Heart right ventricle (tissue), 16 donors: ENCODE measurements at places on chromosomes 7 and 10. TPM values are rescaled to one million over a fixed set of nuclear protein-coding genes. Genes with fewer than 3 reads are reported as not detected.

The ZNF518A gene
- 14.6 TPM for total RNA-seq

DNA sequence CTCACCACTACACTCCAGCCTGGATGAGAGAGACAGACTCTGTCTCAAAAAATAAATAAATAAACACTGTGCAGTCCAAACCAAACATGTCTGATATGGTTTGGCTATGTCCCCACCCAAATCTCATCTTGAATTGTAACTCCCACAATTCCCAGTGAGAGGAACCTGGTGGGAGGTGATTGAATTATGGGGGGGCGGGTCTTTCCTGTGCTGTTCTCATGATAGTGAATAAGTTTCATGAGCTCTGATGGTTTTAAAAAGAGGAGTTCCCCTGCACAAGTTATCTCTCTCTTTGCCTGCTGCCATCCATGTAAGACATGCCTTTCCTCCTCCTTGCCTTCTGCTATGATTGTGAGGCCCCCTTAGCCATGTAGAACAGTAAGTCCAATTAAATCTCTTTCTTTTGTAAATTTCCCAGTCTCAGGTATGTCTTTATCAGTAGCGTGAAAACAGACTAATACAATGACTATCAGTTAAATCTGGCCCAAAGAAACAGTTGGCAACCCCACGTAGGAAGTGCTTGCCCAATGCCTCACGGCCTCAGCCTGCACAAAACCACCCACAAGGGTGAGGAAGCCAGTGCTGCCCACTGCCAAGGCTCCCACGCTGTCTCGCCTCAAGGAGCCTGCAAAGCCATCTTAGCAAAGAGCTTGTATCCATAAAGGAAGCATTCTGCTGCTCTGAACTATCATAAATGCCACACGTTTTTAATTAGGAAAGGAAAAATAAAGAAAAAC, 64.7 kb downstream of the PIK3AP1 start:
- H3K27ac ChIP-seq: no peak overlapping the region
- no peaks in the 10 kb centered on the region for H3K27me3 ChIP-seq
- H3K4me1 ChIP-seq: peaks cover 11% of the 10 kb centered on the region

GRCh38 chr7:33841705-33842129, 63.6 kb upstream of the BMPER start:
- H3K36me3 ChIP-seq: no peaks in the 10 kb centered on the region
- no peak for DNase-seq
- H3K4me3 ChIP-seq: no peak overlapping the region
- no peaks in the 10 kb centered on the region for H3K27me3 ChIP-seq
- no peak overlapping the region for H3K27ac ChIP-seq

DNA sequence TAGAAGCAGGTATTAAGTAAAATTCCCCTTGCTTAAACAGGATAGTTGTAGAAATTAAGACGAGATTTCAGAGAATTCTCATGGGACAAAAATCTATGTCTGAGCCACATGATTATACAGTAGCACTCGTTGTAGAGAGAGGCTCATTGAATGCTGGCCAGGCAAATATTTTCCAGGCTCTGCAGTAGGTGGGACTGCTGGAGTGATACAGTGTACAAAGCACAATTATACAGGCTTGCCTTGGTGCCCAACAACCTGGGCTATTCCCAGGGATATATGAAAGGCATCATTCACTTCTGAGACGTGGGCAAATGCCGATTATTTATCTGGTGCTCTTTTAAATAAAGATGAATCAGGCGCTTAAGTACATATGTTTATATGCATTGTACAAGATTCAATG, 380.6 kb downstream of the PHTF2 start:
- no peak for DNase-seq
- no peak overlapping the region for H3K27ac ChIP-seq
- no peaks in the 10 kb centered on the region for H3K4me1 ChIP-seq
- H3K36me3 ChIP-seq: no peaks in the 10 kb centered on the region
- no peaks in the 10 kb centered on the region for H3K27me3 ChIP-seq

DNA sequence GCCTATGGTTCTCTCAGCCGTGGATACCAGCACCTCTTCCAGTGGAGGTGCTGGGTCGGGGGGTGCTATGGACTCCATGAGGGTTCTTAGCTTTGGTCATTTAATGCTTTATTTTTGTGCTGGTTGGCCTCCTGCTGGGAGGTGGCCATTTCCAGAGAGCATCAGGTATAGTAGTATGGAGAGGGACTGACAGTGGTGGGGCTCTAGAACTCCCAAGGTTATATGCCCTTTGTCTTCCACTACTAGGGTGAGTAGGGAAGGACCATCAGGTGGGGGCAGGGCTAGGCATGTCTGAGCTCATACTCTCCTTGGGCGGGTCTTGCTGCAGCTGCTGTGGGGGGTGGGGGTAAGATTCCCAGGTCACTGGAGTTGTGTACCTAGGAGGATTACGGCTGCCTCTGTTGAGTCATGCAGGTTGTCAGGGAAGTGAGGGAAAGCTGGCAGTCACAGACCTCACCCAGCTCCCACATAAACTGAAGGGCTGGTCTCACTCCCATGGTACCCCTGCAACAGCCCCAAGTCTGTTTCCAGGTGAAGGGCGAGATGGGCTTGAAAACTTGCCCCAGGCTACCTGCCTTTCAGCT, 763.2 kb upstream of the LRRTM3 start:
- DNase-seq: no peak
- no peak overlapping the region for H3K27ac ChIP-seq
- H3K36me3 ChIP-seq: no peaks in the 10 kb centered on the region
- H3K27me3 ChIP-seq: no peaks in the 10 kb centered on the region
- no peak overlapping the region for H3K4me3 ChIP-seq

DNA sequence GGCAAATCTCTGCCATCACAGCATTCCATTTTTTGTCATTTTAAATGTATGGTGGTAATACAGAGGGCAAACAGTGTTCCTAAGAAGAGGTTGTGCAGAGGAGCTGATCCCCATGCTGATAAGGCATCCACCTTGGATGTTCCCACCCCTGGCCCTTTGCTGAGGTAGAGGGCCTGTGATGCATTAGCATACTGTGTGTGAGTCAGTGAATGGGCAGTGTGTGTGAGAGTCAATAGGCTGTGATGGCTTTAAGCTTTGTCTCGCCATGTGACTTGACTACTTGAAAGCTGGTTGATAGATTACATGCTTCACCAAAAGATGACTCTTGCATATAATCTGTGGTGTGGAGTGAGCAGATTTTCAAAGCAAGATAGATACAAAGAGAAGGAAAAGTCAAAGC, 81.3 kb downstream of the INSYN2A start:
- H3K27me3 ChIP-seq: no peaks in the 10 kb centered on the region
- H3K4me3 ChIP-seq: no peak overlapping the region
- H3K36me3 ChIP-seq: peaks cover 46% of the 10 kb centered on the region

GRCh38 chr10:112957640-112958092, 7.6 kb downstream of the TCF7L2 start:
- no peaks in the 10 kb centered on the region for H3K36me3 ChIP-seq
- no peak for DNase-seq
- no peaks in the 10 kb centered on the region for H3K27me3 ChIP-seq
- H3K27ac ChIP-seq: no peak overlapping the region

GRCh38 chr7:129523924-129524323, 21.6 kb downstream of the SMKR1 start:
- H3K4me3 ChIP-seq: no peak overlapping the region
- no peaks in the 10 kb centered on the region for H3K36me3 ChIP-seq
- DNase-seq: no peak
- no peaks in the 10 kb centered on the region for H3K27me3 ChIP-seq

DNA sequence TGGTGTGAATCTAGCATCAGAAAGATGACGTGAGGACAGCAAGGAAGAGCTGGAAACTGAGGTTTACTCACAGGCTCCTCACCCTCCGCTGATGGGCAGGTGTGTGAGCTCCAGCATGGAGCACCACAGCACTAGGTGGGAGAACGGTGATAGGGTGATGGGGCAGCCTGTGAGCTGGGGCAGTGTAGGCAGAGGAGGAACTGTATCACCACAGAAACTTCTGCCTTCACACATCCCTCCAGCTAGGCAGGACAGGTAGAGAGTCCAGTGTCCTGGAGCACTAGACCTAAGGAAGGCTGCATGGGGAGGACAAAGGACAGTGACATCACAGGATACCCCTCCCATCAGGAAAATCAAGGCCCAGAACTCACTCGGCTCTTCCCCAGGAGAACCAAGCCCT, 241.8 kb upstream of the PRSS58 start:
- no peak overlapping the region for H3K27ac ChIP-seq
- H3K4me1 ChIP-seq: no peaks in the 10 kb centered on the region
- H3K4me3 ChIP-seq: no peak overlapping the region
- no peak for DNase-seq
- H3K36me3 ChIP-seq: no peaks in the 10 kb centered on the region
- H3K27me3 ChIP-seq: peaks cover 15% of the 10 kb centered on the region

- no peak for DNase-seq
- no peaks in the 10 kb centered on the region for H3K4me1 ChIP-seq
- no peaks in the 10 kb centered on the region for H3K27me3 ChIP-seq
- H3K36me3 ChIP-seq: no peaks in the 10 kb centered on the region
Measured at GRCh38 chr7:147833970-147834369, 756.6 kb upstream of the C7orf33 start.

GRCh38 chr10:75492173-75492925, 60.9 kb downstream of the LRMDA start:
- no peak for DNase-seq
- H3K36me3 ChIP-seq: no peaks in the 10 kb centered on the region
- H3K4me3 ChIP-seq: no peak overlapping the region
- no peak overlapping the region for H3K27ac ChIP-seq
- peaks cover 21% of the 10 kb centered on the region for H3K4me1 ChIP-seq

DNA sequence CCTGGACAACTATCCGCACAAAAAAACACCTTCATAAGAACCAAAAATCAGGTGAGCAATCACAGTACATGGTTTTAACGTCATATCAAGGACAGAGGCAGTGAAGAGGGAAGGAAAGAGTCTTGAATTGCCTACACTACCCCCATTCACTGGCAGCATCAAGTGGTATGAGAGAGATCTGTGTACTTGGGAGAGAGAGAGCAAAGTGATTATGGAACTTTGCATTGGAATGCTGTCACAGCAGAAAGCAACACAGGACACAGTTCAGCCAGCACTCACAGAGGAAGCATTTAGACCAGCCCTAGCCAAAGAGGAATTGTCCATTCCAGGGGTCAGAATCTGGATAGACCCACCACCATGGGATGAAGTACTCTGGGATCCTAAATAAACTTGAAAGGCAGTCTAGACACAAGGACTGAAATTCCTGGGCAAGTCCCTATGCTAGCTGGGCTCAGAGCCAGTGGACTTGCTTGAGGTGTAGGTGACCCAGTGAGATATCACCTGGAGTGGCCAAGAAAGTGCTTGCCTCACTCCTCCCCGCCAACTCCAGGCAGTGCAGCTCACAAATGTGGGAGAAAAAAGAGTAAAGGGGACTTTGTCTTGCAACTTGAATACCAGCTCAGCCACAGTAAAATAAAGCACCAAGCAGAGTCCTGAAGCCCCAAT, 30.5 kb upstream of the SFTPD start:
- DNase-seq: no peak
- no peaks in the 10 kb centered on the region for H3K27me3 ChIP-seq
- H3K27ac ChIP-seq: peak overlapping the region; percentile 26
- no peaks in the 10 kb centered on the region for H3K36me3 ChIP-seq
- H3K4me1 ChIP-seq: peaks cover 21% of the 10 kb centered on the region

GRCh38 chr10:27157150-27157549, 2.0 kb downstream of the MASTL start:
- no peak overlapping the region for H3K4me3 ChIP-seq
- no peaks in the 10 kb centered on the region for H3K27me3 ChIP-seq
- H3K4me1 ChIP-seq: peaks cover 32% of the 10 kb centered on the region

- no peaks in the 10 kb centered on the region for H3K36me3 ChIP-seq
- peaks cover 5% of the 10 kb centered on the region for H3K4me1 ChIP-seq
- H3K4me3 ChIP-seq: no peak overlapping the region
- no peaks in the 10 kb centered on the region for H3K27me3 ChIP-seq
Measured at GRCh38 chr10:77872151-77872946, 54.2 kb downstream of the DLG5 start.

DNA sequence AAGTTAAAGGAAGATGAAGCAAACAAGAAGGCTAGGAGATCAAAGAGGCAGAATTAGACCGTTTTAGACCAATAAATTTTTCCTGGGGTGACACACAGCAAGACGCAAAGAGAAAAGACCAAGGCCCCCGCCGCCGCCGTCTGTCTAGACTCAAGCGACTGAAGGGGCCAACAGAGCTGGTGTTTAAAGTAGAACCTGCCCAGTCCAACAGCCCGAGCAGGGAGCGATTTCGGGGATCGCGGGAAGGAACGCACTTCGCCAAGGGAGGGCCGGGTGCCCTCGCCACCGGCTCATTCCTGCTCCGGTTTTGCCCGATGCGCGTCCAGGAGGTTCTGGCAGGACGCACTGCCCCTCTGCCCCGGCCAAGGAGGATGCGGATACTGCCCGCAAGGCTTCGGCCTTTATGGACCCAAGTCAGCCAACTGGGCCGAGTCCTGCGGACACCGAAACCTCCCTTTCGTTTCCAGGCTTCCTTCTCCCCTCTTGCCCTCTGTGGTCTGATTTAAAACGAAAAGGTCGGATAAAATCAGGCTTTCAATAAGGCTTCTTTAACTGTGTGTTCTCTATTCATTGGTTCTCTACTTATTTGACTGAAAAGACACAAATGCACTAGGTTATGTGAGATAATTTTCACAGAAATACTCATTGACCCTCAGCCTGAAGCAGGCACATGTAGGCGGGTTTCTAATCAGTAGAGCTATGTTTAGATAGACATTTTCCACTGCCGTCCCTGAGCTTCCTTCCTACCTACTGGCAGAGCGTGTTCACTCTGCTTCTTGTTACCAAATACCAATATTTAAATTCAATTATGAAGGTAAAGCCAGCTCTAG, 2.2 kb upstream of the HOXA7 start:
- H3K27me3 ChIP-seq: peaks cover 100% of the 10 kb centered on the region
- no peak overlapping the region for H3K27ac ChIP-seq
- no peaks in the 10 kb centered on the region for H3K36me3 ChIP-seq
- peaks cover 21% of the 10 kb centered on the region for H3K4me1 ChIP-seq
- H3K4me3 ChIP-seq: no peak overlapping the region

- no peaks in the 10 kb centered on the region for H3K27me3 ChIP-seq
- peaks cover 8% of the 10 kb centered on the region for H3K4me1 ChIP-seq
- H3K36me3 ChIP-seq: peaks cover 49% of the 10 kb centered on the region
- peak overlapping the region; percentile 1 for H3K27ac ChIP-seq
- DNase-seq: peak; percentile 88
Measured at GRCh38 chr10:69092959-69093850, 5.3 kb downstream of the SRGN start.

DNA sequence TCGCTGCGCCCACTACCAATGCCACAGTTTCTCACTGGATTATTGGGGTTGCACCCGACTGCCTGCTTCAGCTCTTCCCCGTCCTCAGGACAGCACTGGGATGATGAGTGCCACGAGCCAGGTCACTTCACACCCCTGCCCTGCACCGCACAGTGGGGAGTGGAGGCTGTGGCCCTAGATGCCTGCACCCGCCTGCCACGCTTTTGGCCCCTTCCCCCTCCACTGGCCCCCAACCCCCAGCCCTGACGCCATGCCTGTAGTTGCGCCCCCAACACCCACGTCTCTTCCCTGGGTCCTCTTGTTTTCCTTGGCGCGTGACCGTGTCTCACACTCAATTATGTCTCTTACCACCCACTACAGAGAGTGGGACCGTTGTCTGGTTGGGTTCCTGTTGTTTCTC, 134.3 kb downstream of the VIPR2 start:
- H3K4me3 ChIP-seq: no peak overlapping the region
- H3K4me1 ChIP-seq: peaks cover 22% of the 10 kb centered on the region
- DNase-seq: no peak
- H3K27ac ChIP-seq: no peak overlapping the region
- H3K27me3 ChIP-seq: no peaks in the 10 kb centered on the region
- no peaks in the 10 kb centered on the region for H3K36me3 ChIP-seq
